ENCODE measurements at places on chromosomes 6 and 20.
A peak's percentile ranks its signal among the peaks of the same experiment; 100 is the strongest.

DNA sequence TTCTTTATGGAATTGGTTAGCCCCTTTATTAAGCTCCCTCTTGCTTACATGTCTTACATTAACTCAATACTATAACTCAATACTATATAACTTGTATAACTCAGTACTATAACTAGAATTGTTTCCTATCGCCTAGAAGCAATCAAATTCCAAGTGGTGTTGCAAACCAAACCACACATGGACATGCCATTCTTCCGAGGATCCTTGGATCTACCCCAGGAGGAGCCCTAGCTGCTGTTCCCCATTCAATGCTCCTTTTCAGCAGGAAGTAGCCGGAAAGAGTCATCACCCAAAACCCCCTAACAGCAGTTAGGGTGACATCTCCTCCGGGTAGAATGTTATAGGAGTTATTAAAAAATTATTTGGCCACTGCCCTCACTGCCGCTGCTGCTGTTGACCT lies 40.5 kb downstream of the PLN start:
- DNase-seq = no peak

- peak; percentile 27 for DNase-seq
Measured at GRCh38 chr6:122063076-122063475, 336.4 kb upstream of the HSF2 start.

- no peak for DNase-seq
Measured at GRCh38 chr6:14738933-14739332, 506.9 kb upstream of the JARID2 start.

DNA sequence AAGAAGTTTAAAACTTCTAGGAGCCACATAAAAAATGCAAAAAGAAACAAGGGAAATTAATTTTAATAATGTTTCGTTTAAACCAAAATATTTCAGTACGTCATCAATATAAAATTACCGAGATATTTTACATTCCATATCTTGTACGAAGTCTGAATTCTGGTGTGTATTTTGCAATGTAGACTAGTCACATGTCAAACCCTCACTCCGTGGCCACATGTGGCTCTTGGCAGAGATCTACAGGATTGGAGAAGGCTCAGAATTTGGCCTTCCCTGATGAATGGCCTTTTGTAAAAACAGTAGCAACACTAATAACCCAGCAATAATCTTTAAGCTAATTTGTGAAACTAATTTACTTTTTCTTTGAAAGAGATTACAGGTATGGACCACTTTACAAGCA lies 217.1 kb downstream of the PRL start:
- no peak for DNase-seq
